ENCODE measurements at places on chromosomes 6 and 20.
A peak's percentile ranks its signal among the peaks of the same experiment; 100 is the strongest.

- DNase-seq: no peak
Observed at GRCh38 chr6:34237316-34237721, 646 bp downstream of the HMGA1 start.

DNA sequence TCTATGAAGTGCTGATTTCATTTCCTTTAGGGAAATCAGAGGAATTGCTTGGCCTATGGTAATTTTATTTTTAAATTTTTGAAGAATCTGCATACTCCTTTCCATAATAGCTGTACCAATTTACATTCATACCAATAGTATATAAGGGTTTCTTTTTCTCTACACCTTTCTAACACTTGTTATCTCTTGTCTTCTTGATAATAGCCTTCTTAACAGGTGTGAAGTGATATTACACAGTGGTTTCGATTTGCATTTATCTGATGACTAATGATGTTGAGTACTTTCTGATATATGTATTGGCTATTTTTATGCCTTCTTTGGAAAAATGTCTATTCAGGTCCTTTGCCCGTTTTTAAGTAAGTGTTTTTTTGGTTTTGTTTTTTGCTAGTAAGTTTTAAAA, 40.8 kb downstream of the SMAP1 start:
- DNase-seq: no peak

DNA sequence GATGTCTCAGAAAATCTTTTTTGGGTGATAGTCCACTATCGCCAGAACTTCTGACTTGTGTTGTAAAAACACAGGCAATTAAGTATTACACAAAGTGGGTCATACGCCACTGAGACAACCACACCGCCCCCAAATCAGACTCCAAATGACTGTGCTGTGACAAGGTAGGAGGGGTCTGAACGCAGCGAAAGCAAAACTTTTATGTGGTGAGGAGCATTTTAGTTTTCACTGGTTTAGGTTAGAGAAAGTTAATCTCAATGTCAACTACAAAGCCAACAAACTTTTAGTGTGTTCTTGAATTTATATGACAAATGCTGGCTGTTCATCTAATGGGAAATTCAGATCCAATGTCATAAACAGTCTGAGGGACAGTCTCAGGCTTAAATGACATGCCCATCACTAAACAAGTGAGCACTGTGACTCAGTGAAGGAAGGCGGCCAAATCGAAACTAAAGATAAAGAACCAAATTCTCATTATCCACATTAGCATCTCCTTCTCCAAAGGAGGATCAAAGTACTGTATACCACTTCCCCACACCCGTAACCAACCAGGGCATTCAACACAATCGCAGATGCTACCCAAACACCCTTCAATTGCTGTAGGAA, 186.7 kb downstream of the GJA10 start:
- no peak for DNase-seq

- no peak for DNase-seq
Observed at GRCh38 chr20:20014659-20015058, 2.5 kb upstream of the NAA20 start.

DNA sequence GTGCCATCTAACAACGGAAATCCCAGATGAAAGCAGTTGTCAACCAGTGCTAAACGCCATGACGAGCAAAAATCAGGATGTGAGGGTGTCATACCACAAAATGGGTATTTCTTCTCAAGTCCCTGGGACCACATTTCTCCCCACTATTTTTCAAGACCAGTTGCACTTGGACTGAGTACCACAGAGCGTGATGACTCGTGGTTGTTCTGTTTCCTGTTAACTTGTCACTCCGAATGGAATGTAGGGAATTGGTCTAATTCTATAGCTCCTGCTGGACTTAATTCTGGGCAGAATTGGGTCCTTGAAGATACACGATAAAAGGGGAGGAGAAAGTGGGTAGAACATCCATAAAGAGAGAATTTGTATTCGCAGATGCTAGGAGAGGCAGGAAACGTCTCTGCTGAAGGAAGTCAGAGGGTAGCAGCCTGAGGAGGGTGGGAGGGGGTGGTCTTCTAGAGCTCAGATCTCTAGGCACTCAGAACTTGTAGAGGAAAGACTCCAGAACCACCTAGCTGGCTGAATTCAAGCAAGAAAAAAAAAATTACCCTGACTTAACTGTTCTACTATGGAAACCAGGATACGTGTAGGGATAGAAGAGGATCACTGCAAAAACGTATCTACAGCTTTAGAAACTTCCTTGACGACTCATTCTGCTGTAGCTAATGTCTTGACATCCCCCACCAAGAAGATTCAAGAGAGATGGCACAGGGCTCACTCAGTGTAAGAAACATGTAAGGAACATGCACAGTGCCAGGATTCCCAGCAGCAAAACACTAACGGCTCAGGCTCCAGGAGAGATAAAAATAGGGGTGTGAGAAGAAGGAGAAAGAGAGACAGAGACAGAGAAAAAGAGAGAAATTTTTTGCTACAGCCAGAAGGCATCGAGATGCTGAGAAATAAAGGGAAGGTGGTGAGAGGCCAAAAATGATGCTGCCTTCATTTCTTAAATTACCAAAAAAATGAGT, 494.7 kb downstream of the CD83 start:
- DNase-seq: no peak

GRCh38 chr20:16654858-16655535, 74.8 kb upstream of the SNRPB2 start:
- DNase-seq: no peak

DNA sequence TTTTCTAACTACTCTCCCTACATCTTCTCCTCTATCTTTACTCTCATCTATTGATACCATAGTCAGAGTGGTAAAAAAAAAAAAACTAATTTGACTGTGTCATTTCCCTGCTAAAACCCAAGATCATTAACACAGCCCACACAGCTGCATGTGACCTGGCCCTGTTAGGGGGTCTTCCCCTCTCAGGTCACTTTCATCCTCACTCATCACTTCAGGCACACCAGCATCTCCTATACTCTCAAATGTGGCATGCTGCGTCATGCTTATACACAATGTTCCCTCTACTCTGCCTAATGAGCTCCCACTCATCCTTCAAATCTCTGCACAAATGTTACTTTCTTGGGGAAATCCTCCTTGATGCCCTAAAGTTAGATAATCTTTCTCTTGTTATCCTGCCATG, 86.8 kb downstream of the CDK19 start:
- peak; percentile 56 for DNase-seq

DNA sequence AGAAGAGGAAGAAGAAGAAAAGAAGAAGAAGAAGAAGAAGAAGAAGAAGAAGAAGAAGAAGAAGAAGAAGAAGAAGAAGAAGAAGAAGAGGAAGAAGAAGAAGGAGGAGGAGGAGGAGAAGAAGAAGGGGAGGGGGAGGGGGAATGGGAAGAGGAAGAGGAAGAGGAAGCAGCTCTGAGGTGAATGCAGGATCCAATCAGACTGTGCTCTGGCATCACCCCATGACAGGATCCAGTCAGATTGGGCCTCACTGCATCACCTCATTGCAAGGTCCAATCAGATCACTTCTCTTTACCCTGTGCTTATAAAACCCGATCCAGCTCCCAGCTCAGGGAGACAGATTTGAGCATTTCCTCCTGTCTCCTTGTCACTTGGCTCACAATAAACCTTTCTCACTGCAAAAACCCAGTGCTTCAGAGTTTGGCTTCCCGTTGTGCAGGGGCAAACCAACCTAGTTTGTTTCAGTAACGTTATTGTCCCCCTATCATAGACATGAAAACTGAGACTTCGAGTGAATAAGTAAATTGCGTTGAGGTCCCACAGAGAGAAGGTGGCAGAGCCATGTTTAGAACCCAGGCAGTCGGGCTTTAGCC, 28.6 kb upstream of the YWHAB start:
- no peak for DNase-seq

DNA sequence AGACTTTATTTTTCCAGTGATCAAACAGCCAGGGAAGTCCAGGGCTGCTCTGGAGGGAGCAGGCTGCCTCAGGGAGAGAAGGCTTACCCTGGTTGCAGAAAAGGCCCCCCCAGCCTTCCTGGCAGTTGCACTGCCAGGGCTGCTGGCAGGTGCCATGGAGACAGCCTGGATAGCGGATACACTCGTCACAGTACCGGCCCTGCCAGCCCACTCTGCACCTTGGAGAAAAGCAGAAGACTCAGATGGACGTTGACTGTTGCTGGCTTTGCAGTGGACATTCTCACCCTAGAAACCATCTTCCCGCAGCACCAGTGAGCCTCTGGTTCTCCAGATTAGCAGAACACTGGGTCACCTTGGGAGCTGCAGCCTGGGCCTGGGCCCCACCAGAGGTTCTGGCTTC, 5.4 kb downstream of the DLL1 start:
- DNase-seq: peak; percentile 17

GRCh38 chr6:11700118-11700718, 78.4 kb downstream of the ADTRP start:
- no peak for DNase-seq

GRCh38 chr20:24770628-24771541, 178.2 kb upstream of the CST7 start:
- peak; percentile 6 for DNase-seq

GRCh38 chr6:132698608-132699007, 15.2 kb downstream of the VNN1 start:
- DNase-seq: no peak
